ENCODE measurements at places on chromosomes 5 and 9. TPM values are rescaled to one million over a fixed set of nuclear protein-coding genes. Genes with fewer than 3 reads are reported as not detected.

DNA sequence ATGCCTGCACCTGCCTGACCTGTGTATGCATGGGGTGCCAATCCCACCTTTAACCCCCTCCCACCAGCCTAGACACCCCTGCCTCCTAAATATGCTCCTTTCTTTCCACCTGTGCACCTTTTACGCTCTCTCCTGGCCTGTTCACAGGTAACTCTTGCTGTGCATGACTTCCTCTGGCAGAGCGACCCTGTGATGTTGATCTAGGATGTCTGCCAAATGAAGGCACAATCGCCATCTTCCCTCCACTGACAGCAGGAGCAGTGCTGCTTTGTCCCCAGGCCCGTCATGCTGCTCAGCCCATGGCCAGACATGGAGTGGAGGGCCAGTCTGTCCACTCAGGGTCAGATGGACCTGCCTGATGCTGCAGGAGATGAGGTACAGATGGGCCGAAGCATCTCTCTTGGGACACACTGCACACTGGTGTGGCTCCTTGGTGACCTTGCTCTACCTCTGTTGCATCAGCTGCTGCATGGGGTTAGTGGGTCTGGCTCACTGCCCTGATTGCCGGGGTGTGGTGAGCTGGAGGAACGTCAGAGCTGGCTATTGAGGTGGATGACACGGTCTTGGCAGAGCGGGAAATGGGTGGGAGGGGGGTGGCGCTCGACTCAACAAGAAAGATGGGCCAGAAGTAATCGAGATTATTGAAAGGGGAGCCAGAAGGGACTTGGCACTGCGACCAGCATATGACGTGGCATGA is 101.7 kb upstream of the PITX1 start:
- no peaks in the 10 kb centered on the region for H3K27me3 ChIP-seq
- H3K36me3 ChIP-seq = no peaks in the 10 kb centered on the region
- no peak for DNase-seq
- no peak overlapping the region for H3K4me3 ChIP-seq
- H3K27ac ChIP-seq = no peak overlapping the region

DNA sequence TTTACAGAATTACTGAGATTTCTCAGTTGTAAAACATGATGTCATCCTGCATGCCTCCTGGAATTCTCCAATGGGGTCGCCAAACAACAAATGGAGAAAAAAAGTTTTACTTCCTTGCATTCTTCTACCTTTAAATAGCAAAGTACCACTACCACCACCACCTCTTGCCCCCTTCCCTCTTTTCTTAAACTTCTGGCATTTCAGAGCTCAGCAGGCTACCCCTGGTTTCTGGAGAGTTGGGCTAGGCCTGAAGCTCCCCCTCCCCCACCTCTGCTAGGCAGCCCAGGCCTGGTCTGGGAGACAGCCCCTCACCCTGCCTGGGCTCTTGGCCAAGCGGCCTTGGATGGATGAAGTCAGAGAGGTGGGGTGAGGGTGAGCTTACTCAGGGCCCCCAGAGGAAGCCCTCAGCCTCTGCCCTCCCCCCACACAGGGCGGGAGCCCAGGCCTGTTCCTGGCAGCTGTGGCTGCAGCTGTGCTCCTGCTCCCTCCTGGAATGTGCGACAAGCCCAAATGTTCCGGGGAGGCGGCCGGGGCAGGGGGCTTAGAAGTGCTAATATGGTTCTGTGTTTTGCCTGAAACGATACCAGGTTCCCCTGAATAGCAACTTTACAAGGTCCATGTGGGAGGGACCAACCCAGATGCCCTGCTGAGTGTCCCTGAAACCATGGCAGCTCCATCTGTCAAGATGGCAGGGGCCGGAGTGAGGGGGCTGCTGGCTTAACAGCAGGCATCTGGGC is 6.0 kb upstream of the CCIN start:
- peaks cover 6% of the 10 kb centered on the region for H3K27me3 ChIP-seq
- peaks cover 6% of the 10 kb centered on the region for H3K4me1 ChIP-seq
- H3K4me3 ChIP-seq = no peak overlapping the region

GRCh38 chr9:81686614-81687520 is 2.5 kb downstream of the TLE1 start:
- peak; percentile 94 for DNase-seq
- H3K27ac ChIP-seq = peak overlapping the region; percentile 84
- no peaks in the 10 kb centered on the region for H3K36me3 ChIP-seq
- peaks cover 45% of the 10 kb centered on the region for H3K27me3 ChIP-seq
- peaks cover 58% of the 10 kb centered on the region for H3K4me1 ChIP-seq

- peaks cover 8% of the 10 kb centered on the region for H3K27me3 ChIP-seq
- H3K4me3 ChIP-seq = peak overlapping the region; percentile 72
- H3K36me3 ChIP-seq = no peaks in the 10 kb centered on the region
- no peak overlapping the region for H3K27ac ChIP-seq
- DNase-seq = peak; percentile 80
Observed at GRCh38 chr5:16934123-16934522, 2.0 kb downstream of the MYO10 start.

GRCh38 chr9:123191260-123191659 is 77.1 kb downstream of the STRBP start:
- H3K4me3 ChIP-seq = no peak overlapping the region
- no peak for DNase-seq
- H3K27ac ChIP-seq = no peak overlapping the region
- peaks cover 7% of the 10 kb centered on the region for H3K4me1 ChIP-seq
- no peaks in the 10 kb centered on the region for H3K36me3 ChIP-seq

DNA sequence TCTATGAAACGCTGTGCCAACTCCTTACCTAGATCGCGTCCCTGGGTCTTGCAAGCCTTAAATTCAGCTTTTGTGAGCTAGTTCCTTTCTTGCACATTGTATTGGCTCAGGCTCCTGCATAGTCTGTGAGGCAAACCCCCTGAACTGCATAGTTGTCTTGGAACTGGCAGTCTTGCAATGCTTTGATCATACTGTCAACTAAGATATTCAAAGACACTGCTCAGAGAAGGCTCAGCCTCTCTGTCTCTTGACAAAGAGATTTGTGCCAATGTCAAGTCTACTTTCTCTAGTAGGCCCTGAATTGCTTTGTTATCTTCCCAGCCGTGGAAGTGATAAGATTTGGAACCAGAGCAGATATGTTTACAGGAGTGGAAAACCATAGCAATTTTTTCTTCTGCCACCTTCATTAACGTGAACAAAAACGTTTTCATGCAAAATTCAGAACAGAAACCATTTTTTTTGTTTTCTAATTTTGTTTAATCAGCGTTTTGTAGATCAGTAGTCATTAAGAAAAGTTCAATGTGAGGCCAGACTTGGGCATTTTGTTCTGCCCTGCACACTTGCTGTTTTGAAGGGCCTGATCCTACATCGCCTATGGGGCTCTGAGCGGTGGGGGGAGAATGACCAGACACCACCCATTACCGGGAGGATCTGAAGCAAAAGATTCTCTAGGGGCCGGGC is 27.6 kb upstream of the ENTREP1 start:
- no peaks in the 10 kb centered on the region for H3K36me3 ChIP-seq
- no peak overlapping the region for H3K27ac ChIP-seq
- H3K4me3 ChIP-seq = no peak overlapping the region
- DNase-seq = no peak

- H3K27ac ChIP-seq = peak overlapping the region; percentile 79
- H3K27me3 ChIP-seq = no peaks in the 10 kb centered on the region
- peaks cover 35% of the 10 kb centered on the region for H3K36me3 ChIP-seq
- peaks cover 92% of the 10 kb centered on the region for H3K4me1 ChIP-seq
Observed at GRCh38 chr9:127828262-127829031, 25.8 kb downstream of the FPGS start.

DNA sequence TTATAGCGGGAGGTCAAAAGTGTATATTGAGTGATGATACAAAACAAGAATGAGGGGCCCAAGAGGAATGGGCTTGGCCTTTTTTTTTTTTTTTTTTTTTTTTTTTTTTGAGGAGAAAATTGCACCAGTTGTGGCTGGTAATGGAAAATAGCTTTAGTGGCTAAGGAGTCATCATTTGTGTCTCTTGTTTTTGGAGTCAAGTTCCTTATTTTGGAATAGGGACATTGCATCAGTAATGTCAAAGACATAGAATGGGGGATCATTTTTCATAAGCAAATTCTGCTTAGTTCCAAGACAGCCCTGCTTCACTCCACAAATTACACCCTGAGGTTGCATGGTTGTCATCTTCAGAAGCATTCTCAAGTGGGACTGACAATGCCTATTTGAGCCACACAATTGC is 137.4 kb downstream of the STK32A start:
- H3K27ac ChIP-seq = no peak overlapping the region
- no peaks in the 10 kb centered on the region for H3K36me3 ChIP-seq
- no peaks in the 10 kb centered on the region for H3K27me3 ChIP-seq

- H3K36me3 ChIP-seq = no peaks in the 10 kb centered on the region
- H3K4me1 ChIP-seq = peaks cover 16% of the 10 kb centered on the region
- no peaks in the 10 kb centered on the region for H3K27me3 ChIP-seq
- H3K4me3 ChIP-seq = no peak overlapping the region
- no peak overlapping the region for H3K27ac ChIP-seq
Observed at GRCh38 chr5:68409259-68409658, 193.7 kb downstream of the PIK3R1 start.

The SLC2A6 gene
- 20.9 TPM for total RNA-seq

The CDO1 gene
- total RNA-seq = 5.4 TPM

The LPAR1 gene
- total RNA-seq = 22.5 TPM

Data from spleen (tissue), 13 donors.